ENCODE measurements at places on chromosomes 12 and 14. TPM values are rescaled to one million over a fixed set of nuclear protein-coding genes. Genes with fewer than 3 reads are reported as not detected.

GRCh38 chr14:58638231-58639197, 752 bp downstream of the DACT1 start:
- peaks cover 38% of the 10 kb centered on the region for H3K27me3 ChIP-seq
- H3K4me3 ChIP-seq = peak overlapping the region; percentile 78
- peaks cover 33% of the 10 kb centered on the region for H3K4me1 ChIP-seq
- peaks cover 2% of the 10 kb centered on the region for H3K36me3 ChIP-seq
- peak; percentile 40 for DNase-seq
- peak overlapping the region; percentile 42 for H3K27ac ChIP-seq

Gene KRT82
- not detected for total RNA-seq

Gene MYBPC1
- not detected for total RNA-seq

DNA sequence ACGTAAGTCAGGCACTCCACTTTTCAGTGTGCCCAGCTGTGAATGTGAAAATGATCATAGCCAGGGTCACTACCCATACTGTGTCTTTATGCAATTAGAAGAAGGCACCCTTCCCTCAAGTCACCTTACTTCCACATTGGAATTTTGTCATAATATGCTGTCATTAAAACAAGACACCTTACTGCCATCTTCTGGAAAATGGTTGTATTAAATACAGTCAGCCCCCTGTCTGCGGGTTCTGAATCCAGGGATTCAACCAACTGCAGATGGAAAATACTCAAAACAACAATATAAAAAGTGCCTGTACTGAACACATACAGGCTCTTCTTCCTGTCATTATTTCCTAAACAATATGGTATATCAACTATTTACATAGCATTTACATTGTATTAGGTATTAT, 70.2 kb upstream of the TBX5 start:
- no peak overlapping the region for H3K4me3 ChIP-seq
- peaks cover 41% of the 10 kb centered on the region for H3K27me3 ChIP-seq
- H3K27ac ChIP-seq = no peak overlapping the region
- H3K36me3 ChIP-seq = no peaks in the 10 kb centered on the region
- H3K4me1 ChIP-seq = peaks cover 9% of the 10 kb centered on the region

Gene IKZF4
- 14.4 TPM for total RNA-seq

DNA sequence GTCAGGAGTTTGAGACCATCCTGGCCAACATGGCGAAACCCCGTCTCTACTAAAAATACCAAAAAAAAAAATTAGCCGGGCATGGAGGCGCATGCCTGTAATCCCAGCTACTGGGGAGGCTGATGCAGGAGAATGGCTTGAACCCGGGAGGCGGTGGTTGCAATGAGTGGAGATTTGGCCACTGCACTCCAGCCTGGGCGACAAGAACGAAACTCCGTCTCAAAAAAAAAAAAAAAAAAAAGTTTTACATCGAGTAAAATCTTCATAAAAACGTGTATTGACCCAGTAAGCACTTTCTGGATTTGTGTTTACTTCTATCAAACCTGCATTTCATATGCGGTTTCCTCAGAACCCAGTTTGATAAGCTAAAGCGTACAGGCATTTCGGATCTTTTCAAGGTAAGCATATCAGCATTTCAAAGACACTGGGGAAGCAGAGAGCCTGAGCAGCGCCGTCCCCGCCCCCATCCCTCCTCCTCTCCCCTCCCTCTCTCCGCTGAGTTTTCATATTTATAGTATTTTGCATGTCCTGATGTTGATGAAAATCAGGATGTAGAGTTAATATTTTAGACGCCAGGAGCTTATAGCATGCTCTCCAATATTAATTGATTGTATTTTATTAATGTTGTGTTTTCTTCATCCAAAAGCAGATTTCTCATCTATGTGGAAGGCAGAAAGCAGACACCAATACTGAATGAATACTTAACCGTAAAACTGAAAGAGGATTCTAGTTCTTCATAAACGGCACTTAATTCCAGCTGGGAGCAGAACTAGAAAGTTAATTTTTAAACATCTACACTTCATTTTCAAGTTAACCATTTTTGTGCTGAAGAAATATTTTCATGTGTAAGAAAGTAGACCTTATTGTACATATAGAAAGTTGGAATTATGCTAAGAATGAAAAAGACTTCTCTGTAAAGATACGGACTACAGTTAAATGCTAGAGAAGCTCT, 9.2 kb upstream of the HIP1R start:
- no peak overlapping the region for H3K27ac ChIP-seq
- no peak for DNase-seq
- H3K4me3 ChIP-seq = no peak overlapping the region
- H3K4me1 ChIP-seq = no peaks in the 10 kb centered on the region
- no peaks in the 10 kb centered on the region for H3K27me3 ChIP-seq

DNA sequence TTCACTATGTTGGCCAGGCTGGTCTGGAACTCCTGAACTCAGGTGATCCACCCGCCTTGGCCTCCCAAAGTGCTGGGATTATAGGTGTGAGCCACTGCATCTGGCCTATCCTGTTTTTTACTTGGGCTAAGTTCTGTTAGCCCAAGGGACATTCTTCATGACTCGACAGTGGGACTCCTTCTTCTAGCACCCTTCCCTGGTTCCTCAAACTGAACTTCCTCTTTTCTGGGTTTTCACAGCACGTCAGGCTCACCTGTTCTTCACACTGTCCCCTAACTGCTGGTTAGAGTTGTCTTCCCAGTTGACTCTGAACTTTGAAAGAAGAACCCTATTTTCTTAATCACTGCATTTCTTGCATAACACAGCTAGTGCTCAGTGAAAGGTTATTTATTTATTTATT, 22.5 kb downstream of the CABP1 start:
- H3K4me1 ChIP-seq = no peaks in the 10 kb centered on the region
- no peaks in the 10 kb centered on the region for H3K36me3 ChIP-seq
- no peaks in the 10 kb centered on the region for H3K27me3 ChIP-seq
- H3K27ac ChIP-seq = no peak overlapping the region
